ENCODE measurements at places on chromosomes 13 and 19.

- DNase-seq, result no peak
These were observed 136.3 kb downstream of the CDK8 start for GRCh38 chr13:26390203-26390602.

- no peak for DNase-seq
These were observed 11.1 kb downstream of the LMO7 start for GRCh38 chr13:75647126-75647784.

DNA sequence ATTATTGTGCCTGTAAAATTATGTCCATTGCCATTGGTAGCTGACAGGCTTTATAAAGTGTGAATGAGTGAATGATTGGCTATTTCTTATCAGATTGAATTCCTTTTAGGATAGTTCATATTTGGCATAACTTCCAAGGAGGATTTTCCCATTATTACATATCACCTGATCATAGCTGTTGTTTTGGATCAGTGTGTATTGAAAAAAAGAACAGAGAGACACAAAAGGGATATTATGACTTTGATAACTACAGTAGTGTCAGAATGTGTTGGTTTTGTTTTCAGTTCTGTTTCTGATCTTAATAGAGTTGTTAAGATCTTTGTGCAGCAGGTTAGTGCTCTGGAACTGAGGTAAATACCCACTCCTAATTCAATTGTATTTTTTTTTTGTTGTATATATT is 103.8 kb downstream of the LRCH1 start:
- no peak for DNase-seq

- no peak for DNase-seq
These were observed 336.0 kb downstream of the ATP8A2 start for GRCh38 chr13:25707726-25708125.

- no peak for DNase-seq
These were observed 402.6 kb downstream of the SUCLA2 start for GRCh38 chr13:47598340-47598911.

GRCh38 chr13:36129539-36129938 is 1.6 kb downstream of the DCLK1 start:
- DNase-seq, result no peak

DNA sequence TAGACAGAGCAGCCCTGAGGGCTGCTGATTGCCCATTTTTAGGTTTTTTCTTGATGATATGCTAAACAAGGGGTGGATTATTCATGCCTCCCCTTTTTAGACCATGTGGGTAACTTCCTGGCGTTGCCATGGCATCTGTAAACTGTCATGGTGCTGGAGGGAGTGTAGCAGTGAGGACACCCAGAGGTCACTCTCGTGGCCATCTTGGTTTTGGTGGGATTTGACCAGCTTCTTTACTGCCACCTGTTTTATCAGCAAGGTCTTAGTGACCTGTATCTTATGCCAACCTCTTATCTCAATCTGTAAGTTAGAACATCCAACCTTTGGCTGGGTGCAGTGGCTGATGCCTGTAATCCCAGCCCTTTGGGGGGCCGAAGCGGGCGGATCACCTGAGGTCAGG is 148.0 kb downstream of the PTPRS start:
- DNase-seq, result no peak

- no peak for DNase-seq
These were observed 20.2 kb downstream of the PAF1 start for GRCh38 chr19:39370735-39371134.

DNA sequence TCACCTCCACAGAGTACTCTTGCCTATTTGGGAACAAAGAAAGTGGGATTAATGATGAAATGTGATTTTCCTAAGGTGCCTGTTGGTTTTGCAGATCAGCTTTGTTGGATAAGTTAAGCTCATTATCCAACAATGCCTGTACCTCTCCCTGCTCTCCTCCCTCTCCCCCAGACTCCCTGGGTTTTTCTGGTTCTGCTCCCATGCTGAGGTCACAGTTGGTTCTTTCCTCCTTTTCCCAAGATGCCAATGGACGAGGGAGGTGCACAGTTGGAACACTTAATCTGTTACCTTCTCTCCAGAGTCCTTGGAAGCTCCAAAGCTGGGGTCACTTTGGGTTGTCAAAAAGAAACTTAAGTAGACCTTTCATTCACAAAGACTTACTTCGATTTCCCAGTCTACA is 1.6 kb downstream of the OXGR1 start:
- no peak for DNase-seq

DNA sequence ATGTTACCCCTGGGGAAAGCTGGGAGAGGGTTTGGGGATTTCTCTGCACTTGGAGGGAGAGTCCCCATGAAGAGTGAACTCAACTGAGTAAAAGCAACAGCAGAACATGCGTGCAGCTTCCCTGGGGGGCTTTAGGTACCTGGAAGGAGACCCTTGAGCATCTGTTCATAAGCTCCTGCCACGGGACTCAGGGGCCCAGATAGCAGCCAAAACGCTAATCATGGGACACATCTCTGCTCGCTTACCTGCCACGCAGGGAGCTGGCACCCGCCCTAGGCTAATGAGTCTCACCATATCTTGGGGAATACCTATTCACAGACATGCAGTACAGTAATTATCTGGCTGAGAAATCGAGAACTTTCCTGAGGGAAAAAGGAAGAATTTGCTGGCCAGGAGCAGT is 33.9 kb downstream of the PDCD5 start:
- no peak for DNase-seq
